ENCODE measurements at places on chromosomes 16 and 17.

DNA sequence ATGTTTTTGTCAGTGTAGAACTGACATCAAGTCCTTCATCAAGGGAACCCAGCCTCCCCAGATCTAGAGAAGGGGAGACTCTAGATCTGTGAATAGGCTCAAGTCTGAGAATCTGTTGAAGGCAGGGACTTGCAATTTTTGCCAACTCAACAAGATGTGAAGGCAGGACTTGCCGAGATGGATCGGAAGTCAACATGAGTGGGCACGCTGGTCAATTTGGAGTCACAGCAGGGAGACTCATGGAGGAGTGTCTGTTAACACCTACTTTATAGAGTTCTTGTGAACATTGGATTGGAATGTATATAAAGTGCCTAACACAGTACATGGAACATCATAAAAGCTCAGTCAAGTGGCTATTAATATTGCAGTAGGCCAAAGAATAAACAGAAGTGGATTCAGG, 10.0 kb downstream of the ZNF689 start:
- no peak for DNase-seq

DNA sequence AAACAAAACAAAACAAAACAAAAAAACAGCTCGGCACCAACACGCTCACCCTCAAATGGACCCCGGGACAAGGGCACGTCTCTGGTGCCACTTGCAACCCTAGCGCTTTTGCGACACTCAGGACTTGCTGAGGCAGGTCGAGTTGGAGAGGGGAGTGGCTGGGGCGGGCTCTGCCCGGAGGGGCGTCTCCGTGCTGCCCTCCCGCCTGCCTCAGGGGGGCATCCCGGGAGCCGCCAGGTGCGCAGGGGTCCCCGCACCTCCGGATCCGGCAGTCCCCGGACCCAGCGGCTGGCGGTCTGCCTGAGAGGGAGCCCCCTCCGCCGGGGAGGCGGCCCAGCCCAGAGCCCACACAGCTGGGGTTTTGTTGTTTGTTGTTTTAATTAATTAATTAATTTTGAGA, at the start of gene SLC52A1:
SLC52A1 (minus strand) TSS at position 112 of the 400 bp plus-strand sequence. CDS start 820 bp downstream, outside the sequence.
- no peak for DNase-seq

DNA sequence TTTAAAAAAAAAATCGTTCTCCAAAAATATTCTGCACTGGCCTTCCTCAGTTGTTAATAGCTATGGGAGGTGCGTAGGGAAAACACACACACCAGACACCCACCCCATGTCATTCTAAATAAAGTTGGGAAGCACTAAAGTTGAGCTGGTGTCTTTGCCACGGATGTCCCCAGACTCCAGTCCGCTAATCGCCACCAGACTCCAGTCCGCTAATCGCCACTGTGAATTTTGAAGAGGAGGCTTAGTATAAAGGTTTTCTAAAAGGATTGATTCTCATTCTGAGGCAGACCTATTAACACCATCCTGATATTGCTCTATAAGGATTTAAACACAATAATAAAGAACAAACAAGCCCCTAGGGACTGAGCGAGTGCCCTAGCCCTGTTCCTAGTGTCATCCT, 22.7 kb upstream of the CPSF4L start:
- DNase-seq, result no peak

GRCh38 chr17:44359006-44359405, 4.6 kb downstream of the FAM171A2 start:
- DNase-seq, result no peak

DNA sequence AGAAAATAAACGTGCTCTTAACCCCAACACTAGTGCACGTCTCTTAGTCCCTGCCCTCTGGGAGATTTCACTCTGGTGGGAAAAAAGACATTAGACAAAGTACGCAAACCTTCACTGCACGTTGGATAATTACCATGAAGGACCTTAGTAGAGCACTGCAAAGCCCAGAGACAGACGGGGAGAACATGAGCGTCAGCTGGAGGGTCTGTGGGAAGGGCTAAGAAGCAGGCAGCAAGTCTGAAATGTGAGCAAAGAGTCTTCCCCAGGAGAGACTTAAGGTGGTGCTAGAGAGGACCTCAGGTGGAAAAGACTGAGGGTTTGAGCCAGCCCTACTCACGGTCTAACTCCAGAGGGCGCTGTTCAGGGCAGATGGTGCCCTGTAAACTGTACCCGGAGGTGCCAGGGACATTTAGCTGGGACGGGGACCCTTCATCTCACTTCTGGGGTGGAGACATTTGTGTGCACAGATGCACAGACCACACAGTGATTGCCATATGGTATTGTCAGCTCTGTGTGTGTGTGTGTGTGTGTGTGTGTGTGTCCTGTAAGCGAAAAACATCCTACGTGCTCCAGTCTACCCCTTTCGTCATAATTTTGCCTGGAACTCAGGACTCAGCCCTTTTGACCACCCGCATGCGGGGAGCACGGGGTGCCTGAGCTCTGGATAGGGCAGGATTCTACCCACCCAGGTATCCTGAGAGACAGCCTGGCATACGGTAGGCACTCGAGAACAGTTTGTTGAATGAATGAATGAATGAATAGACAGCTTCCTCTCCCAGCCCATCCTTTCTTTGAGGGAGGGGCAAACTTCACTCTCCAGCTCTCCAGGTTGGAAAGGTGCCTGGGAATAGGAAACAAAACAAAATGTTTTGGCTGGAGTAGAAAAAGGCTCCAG, 10.1 kb upstream of the STAC2 start:
- DNase-seq, result peak; percentile 45

Measured in fibroblast of the aortic adventitia (primary cell).